ENCODE measurements at places on chromosomes 11 and 22.

DNA sequence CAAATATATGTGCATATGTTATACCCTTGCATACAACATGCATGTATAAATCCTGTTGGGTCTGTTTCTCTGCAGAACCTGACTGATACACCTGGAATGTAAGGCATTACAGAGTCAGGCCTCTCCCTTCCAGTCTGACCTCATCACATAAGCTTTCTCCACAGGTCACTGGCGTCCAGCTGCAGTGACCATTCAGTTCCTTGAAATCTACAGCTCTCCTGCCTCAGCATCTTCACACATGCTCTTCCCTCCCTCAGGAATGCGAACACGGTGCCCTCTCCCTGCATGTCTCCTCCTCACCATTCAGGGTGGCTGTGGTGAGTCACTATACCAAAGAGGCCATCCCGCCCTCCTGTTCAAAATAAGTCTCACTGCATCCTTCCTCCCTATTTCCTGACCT is 657.8 kb upstream of the B3GAT1 start:
- DNase-seq: no peak

DNA sequence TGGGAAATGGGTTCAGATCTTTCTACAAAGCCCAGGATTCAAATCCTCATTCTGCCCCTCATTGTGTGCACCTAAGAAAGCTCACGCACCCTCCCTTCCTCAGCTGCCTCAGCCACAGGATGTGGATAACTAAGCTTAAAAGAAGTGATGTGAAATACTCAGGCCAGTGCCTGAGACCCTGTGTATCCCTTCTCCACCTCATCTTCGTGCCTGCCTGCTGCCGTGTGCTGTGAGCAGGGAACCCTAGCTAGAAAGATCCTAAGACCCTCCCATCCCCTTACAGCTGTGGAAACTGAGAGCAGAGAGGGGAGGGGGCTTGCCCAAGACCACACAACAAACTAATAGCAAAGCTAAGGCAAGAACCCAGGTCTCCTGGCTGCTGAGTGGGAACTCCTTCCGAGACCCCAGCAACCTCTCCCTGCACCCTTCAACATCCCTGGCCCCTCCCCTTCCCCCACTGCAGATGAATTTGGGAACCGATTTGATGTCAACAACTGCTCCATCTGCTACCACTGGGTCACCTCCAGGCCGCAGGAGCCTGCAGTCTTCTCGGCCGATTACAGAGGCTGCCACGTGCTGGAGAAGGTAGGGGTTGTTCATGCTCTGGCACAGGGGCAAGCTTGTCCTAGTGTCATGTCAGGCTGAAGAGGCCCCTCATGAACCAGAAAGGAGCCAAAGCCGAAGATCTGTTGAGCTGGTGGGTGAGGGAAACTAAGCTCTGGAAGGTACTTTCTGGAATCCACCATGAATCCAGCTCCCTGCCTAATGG is 1.5 kb downstream of the ZP1 start:
- DNase-seq: no peak

GRCh38 chr22:36239150-36239400 is 252 bp downstream of the APOL2 start:
- DNase-seq: no peak

DNA sequence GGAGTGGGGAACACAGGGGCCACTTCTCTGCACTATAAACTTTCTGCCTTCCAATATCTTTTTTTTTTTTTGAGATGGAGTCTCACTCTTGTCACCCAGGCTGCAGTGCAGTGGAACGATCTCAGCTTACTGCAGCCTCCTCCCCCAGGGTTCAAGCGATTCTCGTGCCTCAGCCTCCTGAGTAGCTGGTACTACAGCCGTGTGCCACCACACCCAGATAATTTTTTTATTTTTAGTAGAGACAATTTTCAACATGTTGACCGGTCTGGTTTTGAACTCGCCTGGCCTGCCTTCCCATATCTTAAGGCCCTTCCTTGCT is 1.7 kb downstream of the SLC3A2 start:
- DNase-seq: peak; percentile 11

Data from suppressor macrophage treated with lipopolysaccharide for 1 hour (primary cell).